Dorsolateral prefrontal cortex (tissue), 122 donors: ENCODE measurements at places on chromosomes 3 and 15.

DNA sequence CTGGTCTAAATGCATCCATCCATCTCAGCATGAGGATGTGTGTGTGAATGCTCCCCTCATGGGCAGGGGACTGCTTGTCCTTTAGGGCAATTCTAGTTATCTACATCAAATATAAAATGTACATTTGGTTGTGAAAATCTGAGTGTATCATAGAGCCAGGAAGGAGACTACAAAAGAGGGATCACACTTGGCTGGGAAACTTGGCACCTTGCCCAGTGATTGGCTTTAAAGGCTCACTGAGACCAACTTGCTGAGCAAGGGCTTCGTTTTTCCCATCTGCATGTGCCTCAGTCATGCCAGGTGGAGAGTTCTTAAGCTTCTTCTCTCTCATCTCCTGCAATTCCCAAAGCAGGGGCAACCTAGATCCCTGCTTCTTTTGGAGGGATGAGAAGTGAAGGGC lies 5.2 kb downstream of the CAPN3 start:
- DNase-seq = peak; percentile 39

- DNase-seq = no peak
These were observed 36.9 kb upstream of the SPRED1 start for GRCh38 chr15:38215707-38216106.

DNA sequence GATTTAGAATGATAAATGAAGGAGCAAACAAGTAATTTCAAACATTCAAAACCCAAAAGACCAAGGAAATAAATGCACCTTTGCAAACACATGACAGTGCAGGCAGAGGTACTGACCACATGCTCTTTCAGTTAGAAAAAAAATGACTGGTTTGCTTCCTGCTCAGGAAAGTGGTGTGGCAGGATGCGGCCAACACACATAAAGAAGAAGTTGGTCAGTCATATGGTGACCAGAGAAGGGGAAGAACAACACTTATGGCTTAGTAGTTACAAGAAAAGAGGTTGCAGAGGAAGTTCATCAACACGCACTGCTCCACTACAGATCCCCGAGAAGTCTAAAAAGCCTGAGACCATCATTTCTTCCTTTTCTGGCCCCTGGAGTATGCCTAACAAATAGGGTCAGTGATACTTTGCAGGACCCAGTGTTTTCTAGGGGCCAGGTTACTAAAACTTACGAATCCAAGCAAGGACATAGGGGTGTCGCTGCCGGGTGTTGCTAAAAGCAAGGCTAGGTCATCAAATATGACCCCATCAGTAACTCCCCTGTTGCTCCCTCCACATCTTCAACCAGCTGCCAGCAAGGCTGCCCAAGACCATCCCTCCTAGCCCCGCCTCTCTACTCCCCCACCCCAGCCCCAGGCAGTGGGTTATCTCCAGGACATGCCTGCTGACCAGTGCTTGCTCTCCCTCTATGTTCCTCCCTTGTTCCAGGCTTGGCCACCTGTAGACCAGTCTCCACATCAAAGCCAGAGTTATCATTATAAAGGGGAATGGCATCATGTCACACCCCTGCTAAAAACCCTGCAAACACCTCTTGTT lies 11.2 kb downstream of the ATP8B4 start:
- DNase-seq = no peak

GRCh38 chr3:143002083-143002712 lies 828 bp downstream of the U2SURP start:
- DNase-seq = no peak

DNA sequence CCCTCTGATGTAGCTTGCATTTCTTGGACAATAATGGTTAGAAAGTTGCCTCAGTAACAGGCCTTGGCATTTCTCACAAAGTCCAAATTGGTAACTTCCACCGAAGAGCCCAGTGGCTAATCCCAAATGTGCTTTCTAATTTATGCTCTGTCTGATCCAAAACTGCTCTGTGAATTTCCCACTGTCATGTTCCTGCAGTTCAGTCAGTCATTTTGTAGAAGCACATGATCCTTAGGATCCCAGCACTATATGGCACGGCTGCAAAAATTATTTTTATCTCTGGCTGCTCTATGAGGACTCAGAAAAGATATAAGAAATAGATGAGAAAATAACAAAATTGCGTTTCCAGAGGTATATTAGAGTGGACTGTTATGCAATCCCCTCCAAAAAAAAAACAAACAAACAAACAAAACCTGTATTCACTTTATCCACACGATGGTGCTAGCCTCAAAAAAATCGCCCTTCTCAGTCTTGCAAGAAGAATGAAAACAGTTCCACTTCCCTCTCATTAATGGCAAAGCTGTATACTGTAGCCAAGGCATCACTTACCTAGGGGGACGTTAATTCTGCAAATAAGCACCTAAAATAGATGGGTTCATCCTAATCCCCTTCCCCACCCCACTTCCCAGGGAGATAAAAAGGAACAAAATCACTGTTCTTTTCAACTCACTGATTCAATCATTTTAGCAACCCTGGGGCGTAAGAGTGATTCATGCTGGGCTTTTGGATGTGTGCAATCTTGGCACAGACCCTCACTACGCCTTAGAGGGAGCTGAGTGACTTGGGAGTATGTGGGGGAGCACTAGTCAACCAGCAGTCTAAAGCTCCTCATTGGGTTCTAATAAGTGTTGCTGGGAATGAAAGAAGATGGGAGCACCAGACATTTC lies 61.3 kb downstream of the TMCO5A start:
- DNase-seq = no peak
